Heart left ventricle (tissue), 16 donors: ENCODE measurements at places on chromosomes 6 and 20.

DNA sequence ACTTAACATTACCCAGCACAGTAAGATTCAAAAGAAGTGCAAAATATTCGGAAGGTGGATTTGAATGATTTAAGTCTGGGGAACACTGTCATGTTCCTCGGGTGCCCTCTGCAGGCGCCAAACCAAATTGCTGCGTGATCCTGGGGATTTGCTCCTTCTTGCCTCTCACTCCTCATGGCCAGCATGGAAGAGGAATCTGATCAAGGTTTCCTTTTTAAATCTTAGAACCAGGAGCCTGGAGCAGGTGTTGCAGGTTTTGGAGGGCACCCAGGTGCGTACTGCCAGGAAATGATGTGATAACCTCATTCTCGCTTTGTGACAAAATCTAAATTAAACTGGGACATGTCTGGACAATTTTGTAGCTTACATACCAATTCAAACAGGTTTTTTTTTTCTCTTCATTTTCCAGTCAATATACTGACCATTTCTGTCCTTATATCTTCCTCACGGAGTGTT lies 8.1 kb upstream of the PFDN4 start:
- DNase-seq, result peak; percentile 58

GRCh38 chr20:46487628-46488027 lies 25.7 kb downstream of the ZNF334 start:
- no peak for DNase-seq

- no peak for DNase-seq
These were observed 106.8 kb downstream of the PDE10A start for GRCh38 chr6:165556116-165556843.

GRCh38 chr6:30163090-30163917 lies at the start of gene TRIM15:
Gene TRIM15, plus strand, starts transcription at chr6:30163546. Its CDS starts 139 bp downstream, at chr6:30163685.
- no peak for DNase-seq

GRCh38 chr6:130873746-130874145 lies 46.5 kb downstream of the SMLR1 start:
- DNase-seq, result no peak

- DNase-seq, result no peak
These were observed 90.7 kb downstream of the FOXC1 start for GRCh38 chr6:1700278-1700967.

- no peak for DNase-seq
These were observed 47.2 kb downstream of the FILIP1 start for GRCh38 chr6:75446241-75446880.

GRCh38 chr20:6421321-6422248 lies 298.8 kb upstream of the FERMT1 start:
- DNase-seq, result no peak

- DNase-seq, result peak; percentile 83
These were observed 46.4 kb downstream of the MOCS1 start for GRCh38 chr6:39887692-39888450.

DNA sequence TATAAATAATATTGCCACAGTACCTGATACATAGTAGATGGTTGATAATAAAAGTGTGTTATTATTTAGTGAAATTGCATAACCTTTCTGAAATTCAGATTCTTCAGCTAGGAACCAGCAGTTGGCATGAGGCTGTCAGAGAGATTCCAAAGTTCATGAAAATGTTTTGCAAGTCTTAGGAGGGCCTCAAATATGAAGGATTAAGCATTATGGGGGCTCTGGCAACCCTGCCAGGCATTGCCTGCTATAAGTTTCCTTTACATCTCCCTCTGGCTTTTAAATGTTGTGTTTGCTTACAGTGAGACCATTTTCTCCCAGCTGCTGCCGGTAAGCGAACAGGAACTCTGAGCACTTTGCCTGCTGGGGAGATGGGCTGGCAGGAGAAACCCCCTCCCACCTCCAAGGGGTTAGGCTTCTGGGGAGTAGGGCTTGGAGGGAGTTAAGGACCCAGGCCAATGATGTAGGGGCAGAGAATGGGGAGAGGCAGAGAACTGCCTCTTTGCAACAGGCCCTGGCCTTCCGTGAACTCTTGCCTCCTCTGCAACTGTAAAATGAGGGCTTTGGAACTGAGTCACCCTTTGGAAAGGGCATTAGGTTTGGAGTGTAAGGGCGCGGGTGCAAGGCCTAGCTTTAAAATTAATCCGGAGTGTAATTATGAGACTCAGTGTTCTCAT lies 33.2 kb upstream of the KIF3B start:
- DNase-seq, result no peak

DNA sequence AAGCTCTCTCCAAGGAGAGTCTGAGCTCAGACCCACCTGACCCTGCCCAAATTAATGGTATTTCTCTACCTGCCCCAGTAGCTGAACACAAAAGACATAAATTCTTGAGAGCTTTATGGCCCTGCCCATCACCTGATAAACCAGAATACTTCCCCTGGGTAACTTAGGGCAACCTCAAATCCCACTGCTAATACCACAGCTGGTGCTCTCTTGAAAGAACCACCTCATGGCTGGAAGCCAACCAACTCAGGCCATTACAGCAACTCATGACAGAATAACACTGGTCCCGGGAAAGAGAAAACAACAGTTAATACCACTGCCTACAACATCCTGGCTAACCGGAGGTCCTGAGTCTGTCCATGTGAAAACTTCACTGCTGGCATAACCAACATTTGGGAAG lies 328.6 kb downstream of the NKAIN2 start:
- no peak for DNase-seq

GRCh38 chr6:107642095-107642860 lies 152.4 kb downstream of the SOBP start:
- no peak for DNase-seq

- DNase-seq, result no peak
These were observed 125.2 kb downstream of the HIVEP2 start for GRCh38 chr6:142819603-142820337.

DNA sequence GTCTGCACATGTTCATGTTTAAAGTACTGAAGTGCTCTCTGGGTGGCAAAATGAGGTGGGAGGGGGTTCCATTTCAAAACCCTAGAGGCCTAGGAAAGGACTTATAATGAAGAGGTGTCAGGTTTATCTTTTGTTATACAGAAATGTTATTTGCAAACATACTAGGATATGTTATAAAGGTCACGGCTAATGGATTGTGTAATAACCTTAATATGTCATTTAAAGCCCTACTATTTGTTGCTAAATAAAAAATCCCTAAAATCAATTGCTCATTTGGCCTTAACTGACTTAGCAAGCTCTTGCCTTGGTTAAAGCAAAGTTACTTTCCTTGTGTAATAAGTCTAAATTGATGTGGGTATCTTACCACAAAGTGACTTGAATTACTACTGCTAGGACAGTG lies 8.8 kb downstream of the NKX2-4 start:
- no peak for DNase-seq

DNA sequence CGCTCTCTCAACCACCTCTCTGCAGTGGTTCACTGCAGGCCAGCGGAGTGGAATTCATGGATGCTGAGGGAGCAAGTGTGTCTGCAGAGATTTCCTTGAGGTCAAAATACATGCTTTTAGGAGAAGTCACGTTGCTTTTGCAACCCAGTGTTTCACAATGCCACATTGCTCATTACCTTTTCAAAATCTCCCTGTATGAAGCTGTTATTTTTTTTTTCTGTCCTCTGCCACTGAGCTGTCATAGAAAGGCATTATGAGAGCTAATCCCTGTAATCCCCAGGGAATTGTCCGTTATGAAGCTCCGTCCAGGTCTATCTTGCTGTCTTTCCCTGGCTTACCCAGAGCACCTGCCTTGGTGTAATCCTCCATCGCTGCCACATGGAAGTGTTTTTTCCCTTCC lies 60.5 kb upstream of the SLC22A23 start:
- DNase-seq, result no peak

- no peak for DNase-seq
These were observed 58.7 kb upstream of the RIN2 start for GRCh38 chr20:19699180-19699971.

- peak; percentile 35 for DNase-seq
These were observed 251.3 kb downstream of the ANKRD60 start for GRCh38 chr20:57977141-57977540.

- no peak for DNase-seq
These were observed 455.4 kb downstream of the RNF144B start for GRCh38 chr6:18842534-18842933.

DNA sequence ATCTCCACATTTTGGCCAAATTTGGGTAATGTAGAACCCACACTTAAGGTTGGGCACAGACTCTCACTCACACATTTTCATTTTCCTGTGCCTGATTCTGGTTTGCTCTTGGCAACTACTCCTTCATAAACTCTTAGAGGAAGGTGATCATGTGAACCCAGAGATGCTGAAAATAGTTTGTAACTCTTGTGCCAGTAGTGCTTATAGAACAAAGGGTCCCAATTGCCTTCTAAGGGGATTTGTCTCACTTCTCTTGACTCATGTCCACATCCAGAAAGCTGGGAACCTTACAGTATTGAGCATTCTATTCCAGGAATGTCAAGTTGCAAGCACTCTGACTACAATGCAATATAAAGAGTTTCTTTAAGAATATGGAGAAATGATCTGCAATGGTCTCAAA lies 62.0 kb upstream of the TASP1 start:
- DNase-seq, result no peak

DNA sequence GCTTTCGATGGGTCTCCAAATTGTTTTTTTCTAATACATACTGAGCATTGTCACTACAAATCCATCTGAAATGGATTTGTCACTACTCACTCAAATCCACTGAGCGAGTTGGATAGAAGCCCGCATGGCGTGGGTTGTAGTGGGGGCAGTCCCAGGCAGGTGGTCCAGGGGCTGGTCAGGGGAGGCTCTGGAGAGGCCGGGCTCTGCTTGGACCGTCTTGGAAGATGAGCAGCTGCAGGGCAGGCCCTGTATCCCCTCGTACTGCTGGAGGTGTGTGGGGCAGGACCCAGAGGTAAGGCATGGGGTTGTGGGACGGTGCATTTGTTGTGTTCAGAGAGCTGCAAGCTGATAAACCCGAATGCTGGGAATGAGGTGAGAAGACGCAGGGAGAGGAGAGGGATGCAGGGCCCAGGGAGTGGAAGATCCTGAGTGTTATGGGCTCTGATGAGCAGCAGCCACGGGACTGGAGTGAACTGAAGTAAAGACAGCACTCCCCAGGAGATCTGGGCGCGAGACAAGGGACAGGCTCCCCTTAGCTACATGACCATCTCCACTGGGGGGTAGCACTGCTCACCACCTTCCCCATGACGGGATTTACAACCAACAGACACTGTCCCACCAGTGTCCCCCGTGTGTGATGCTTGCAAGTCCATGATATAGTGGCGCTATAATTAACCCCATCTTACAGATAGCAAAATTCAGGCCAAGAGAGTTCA lies 45.9 kb downstream of the PSMG4 start:
- no peak for DNase-seq

DNA sequence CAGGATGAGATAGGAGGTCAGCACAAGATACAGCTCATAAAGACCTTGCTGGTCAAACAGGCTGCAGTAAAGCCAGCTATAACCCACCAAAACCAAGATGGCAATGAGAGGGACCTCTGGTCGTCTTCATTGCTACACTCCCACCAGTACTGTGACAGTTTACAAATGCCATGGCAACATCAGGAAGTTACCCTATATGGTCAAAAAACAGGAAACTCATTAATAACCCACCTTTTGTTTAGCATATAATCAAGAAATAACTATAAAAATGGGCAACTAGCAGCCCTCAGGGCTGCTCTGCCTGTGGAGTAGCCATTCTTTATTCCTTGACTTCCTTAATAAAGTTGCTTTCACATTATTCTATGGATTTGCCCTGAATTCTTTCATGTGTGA lies 30.9 kb downstream of the SLC22A2 start:
- DNase-seq, result no peak

GRCh38 chr6:139426795-139427194 lies 52.3 kb upstream of the CITED2 start:
- DNase-seq, result no peak

DNA sequence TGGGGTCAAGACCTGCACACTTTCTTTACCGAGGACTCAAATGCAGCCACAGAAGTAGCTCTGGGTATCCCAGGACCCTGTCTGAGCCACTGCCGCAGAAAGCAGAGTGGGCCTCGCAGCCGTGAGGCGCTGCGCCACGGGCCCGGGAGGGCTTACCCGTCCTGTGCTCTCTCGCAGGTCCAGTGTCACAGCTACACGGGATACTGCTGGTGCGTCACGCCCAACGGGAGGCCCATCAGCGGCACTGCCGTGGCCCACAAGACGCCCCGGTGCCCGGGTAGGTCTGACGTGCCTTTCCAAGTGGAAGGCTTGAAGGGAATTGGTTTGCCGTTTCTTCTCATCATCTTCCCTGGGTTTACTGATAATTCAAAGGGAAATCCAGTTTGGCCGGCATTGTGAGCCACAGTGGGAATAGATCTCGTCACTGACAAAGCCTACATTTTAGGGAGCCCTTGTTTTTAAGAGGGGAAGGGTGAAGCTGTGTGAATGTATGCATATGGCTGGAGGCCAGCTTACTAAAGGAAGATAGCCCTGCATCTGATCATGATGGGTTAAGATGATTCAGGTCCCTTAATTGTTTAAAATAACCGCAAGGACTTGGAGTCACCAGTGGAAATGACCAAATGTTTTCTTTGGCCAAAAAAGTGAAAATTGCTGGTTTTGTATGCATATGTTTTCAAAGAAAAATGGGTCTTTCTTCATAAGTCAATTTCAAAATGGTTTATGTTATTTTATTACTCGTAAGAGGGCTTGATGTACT lies 86.6 kb downstream of the SMOC2 start:
- no peak for DNase-seq

GRCh38 chr6:81979329-81979728 lies 226.8 kb upstream of the TENT5A start:
- no peak for DNase-seq

DNA sequence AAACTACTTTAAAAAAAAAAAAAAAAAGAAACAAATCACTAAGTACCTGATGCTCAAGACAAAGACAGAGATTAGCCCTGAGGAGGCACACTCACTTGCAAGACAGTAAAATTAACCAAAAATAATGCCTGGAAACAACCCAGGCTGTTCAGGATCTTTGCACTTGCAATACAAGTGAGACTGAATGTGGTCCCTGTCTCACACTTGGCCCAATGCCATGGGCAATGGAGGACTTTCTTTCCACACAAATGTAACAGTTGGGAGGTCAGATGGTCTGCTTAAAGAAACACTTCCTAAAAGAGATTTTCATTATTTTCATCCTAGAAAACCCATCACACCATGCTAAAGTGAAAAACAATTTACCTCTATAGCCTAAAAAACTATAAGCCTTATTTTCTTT lies 16.2 kb downstream of the STAU1 start:
- no peak for DNase-seq

- no peak for DNase-seq
These were observed 46.8 kb downstream of the SNX5 start for GRCh38 chr20:17921774-17922173.

DNA sequence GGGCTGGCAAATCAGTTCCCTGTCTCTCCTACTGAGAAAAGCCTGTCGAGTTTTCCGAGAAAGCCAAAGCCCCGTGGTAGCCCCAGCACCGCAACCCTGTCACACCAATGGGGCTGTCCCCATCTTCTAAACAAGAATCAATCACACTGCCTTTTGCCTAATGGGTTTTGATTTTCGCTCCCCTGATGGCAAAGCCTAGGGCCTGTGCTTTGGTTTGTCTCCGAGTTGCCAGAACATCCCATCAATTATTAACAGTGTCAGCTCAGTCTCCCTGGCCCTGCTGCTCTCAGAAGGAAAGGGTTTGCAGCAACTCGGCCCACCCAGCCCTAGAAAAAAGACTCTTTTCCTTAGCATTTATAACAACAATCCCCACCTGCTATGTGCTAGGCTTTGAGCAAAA lies 4.2 kb downstream of the KCNB1 start:
- no peak for DNase-seq
